ENCODE measurements at places on chromosomes 5 and 9.

DNA sequence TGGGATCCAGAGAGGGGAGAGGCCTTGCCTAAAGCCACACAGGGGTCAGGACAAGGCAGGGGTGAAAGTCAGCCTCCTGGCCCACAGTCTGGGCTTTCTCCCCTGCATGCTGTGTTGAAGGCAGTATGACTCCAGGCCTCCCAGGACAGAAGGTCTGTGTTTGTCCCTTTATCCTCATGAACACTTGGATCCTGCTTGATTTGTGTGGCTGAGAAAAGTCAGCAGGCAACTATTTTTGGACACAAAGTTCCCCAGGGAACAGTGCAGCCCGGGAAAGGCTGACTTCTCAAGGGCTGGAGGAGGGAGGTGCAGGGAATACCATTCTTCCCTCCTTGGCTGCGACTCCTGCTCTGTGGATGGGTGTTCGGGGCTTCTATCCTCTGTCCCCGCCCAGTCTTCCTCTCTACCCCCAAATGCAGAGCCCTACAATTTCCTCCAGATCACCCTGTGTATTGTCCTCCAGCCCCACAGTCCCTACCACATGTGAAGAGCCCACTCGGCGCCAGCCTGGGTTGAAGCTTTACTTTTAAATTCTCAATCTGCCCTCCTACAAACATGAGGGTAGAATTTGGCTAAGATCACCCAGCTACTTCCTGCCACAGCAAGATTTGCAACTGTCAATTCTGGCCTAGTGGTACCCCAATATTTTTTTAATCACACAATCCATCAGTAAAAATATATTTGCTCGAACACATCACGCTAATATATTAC lies 4.1 kb downstream of the AKNA start:
- DNase-seq = no peak

GRCh38 chr9:123894822-123895221 lies 35.1 kb downstream of the DENND1A start:
- no peak for DNase-seq

GRCh38 chr9:129121483-129121882 lies 10.3 kb downstream of the PTPA start:
- no peak for DNase-seq

GRCh38 chr5:139726248-139726647 lies 69.4 kb upstream of the PSD2 start:
- DNase-seq = no peak

- DNase-seq = no peak
Observed at GRCh38 chr9:108515856-108516255, 339.9 kb downstream of the ACTL7B start.

GRCh38 chr5:141664733-141665461 lies 13.7 kb upstream of the FCHSD1 start:
- peak; percentile 59 for DNase-seq

DNA sequence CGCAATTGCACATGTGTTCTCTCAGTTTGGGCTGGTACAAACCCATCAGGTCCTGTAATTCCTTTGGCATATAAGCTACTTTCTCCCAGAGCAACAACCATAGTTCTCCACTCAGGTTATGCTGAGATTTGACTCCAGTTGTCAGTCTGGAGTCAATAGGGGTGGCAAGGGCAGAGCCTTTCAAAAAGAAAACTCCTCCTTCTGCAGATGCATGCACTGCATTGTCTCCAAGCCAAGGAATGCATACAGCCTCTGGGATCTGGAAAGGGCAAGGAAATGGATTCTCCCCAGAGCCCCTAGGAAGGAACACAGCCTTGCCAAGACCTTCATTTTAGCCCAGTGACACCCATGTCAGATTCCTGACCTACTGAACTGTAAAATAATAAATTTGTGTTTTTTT lies 31.0 kb upstream of the GZMA start:
- no peak for DNase-seq

GRCh38 chr9:100408546-100409175 lies 18.3 kb upstream of the MSANTD3 start:
- no peak for DNase-seq

DNA sequence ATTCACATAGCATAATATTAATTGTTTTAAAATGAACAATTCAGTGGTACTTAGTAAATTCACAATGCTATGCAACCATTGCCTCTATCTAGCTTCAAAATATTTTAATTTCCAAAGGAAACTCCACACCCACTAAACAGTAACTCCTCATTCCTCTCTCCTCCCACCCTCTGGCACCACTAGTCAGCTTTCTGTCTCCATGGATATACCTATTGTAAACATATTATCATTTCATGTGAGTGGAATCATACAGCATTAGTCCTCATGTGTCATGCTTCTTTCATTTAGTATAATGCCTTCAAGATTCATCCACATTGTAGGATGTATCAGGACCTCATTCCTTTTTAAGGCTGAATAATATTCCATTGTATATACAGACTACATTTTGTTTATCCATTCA lies 48.6 kb downstream of the PHF2 start:
- no peak for DNase-seq

DNA sequence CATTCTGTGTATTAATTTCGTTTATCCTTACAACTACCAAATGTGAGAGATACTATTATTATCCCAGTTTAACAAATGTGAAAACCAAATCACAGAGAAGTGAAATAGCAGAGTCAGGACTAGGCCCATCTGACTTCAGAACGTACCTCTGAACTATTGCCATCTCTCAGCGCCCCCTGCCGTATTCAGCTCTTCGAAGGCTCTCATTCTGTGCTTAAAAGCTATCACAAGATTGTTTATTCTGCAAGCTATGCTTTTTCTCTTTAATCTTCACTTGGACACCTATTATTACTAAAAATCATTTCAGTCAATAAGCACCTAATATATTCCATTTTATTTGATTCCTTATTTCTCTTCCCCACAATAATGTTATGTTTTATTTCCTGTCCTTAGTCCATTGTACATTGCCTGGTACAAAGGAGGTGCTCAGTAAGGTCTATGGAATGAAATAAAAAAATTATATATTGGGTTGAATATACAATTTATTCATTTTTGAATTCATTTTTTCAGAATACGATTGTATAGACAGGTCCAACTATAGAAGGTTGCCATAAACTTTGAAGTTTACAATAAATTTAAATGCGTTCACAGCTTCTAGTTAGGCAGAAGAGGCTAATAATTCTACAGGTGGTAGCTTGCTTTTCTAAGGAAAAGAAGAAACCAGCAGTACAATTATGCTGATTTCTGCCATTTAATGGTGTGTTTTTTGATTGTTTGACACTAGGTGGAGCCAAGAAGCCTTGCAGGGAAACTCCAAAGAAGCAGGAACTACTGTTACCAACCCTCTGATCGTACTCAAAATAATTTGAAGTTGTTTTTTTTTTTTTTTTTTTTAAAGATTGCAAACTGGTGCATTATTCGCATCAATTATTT lies 202.2 kb upstream of the DMRTA1 start:
- DNase-seq = peak; percentile 78

DNA sequence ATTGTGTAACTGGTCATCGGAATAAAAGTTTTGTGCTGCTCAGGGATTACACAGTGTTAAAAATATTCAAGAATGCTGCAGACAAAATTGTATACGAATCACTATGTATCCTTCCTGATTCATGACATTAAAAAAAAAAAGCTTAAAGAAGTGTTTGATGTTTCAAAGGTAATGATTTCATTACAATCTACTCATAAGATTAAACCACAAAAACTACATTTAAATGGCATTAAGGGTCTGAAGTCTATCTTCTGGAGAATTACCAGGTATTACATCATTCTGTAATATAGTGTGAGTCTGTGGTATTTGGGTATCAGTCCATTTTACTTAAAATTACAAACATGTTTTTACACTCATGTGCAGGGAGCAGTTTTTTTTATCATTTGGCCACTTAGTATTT lies 324.4 kb downstream of the NDUFS4 start:
- no peak for DNase-seq

DNA sequence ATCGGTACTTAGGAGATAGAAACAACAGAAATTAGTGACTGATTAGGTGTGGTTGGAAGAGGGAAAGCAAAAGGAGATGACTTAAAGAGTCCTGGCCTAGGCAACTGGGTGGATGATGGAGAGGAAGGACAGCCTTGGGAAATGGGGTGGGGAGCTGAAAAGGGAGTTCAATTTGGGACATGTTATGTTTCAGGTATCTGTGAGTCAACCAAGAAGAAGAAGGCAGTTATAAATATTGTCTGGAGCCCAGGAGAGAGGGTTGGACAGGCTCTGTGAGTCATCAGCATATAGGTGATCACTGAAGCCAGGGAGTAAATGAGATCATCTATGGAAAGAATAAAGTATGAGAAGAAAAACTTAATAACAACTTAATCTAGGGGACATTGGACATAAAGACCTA lies 357.7 kb downstream of the NPR3 start:
- peak; percentile 53 for DNase-seq

DNA sequence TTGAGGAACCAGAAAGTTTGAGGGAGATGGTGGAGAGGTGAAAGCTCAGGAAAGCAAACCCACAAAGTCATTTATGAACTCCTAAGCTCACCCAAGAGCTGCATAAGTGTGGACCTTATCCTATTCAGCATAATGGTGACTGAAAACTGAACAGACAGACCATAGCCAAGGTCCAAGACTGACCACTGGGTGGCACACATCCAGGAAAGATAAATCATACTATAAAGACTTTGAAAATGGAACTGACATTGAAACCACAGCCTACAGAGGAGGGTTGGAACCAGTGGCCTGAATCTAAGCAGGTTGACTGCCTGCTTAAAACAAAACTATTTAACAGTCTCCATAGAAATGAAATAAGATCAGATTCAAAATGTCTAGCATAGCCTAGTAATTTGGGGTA lies 121.0 kb upstream of the RGS7BP start:
- DNase-seq = peak; percentile 47

GRCh38 chr9:121277518-121278295 lies 9.7 kb downstream of the GSN start:
- DNase-seq = peak; percentile 78

DNA sequence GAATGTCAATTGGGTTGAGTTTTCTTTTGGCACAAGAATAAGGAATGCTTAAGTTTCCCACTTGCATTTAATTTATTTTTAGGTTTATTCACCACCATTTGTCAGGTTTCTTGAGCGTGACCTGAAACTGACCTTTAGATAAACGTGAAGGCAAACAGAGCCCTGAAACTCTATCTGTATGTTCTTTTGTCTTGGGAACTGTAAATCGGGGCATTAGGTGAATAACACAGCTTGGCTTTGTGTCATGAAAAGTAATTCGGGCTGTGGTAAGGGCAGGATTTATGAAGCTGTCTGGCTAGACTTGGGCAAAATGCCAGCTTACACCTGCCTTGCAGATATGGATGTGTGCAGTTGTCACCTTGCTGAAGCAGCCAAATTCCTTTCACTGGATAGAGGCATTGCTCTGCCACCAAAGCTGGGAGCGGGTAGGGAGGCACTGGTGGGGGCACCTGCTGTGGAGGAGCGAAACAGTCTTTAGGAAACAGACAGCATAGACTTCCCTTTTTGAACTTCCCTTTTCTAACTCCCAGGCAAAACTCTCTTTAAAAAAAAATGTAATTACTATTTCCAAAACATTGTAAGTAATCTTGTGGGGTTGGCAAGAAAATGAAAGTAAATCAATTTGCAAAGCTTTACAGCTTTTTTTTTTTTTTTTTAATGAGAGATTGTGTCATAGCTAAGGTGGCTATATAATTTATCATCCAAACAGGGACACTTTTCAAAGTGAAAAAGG lies 545.2 kb downstream of the CSNK1G3 start:
- no peak for DNase-seq

DNA sequence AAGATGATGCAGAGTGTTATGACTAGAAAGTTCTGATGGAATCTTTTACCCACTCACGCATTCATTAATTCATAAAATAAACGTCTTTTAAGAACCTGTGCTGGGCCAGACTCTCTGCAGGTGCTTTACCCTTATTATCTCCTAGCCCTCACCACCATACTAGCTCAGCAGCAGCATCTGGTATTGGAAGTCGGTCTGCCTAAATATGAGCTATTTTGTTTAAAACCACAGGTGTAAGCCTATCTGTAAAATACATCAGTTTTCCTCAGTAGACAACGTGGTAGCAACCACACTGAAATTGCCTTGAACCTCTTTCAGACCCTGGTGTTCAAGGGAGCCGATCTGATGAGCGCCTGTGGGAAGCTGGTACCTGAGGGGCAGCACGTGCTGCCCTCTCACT lies 69.4 kb downstream of the PPIC start:
- no peak for DNase-seq

- DNase-seq = peak; percentile 47
Observed at GRCh38 chr9:13705918-13706317, 426.4 kb upstream of the MPDZ start.

DNA sequence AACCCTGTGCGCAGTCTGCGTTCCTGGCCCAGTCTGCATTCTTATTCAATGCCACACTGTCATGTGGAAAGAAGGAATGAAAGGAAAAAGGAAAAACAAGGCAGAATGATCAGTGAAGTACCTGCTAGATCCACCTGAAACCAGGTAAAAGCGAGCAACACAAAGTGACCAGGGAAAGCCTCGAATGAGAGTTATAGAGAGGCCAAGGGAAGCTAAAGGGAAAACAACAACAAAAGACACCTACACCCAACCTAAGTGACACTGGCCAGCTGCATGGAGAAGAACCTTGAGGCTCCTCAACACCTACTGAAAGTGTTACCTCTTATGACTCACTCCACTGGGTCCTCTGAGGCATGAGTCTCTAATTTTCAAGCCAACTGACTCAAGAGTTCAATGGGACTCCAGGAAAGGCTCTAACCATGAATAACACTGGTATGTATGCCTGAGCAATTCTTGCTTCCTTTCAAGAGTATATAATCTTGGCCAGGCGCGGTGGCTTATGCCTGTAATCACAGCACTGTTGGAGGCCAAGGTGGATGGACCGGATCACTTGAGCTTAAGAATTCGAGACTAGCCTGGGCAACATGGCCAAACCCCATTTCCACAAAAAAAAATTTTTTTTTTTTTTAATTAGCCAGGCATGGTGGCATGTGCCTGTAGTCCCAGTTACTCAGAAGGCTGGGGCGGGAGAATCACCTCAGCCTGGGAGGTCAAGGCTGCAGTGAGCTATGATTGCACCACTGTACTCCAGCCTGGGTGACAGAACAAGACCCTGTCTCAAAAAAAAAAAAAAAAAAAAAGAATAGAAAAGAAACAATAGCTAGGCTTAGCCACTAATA lies 29.0 kb downstream of the MTMR12 start:
- DNase-seq = peak; percentile 87

DNA sequence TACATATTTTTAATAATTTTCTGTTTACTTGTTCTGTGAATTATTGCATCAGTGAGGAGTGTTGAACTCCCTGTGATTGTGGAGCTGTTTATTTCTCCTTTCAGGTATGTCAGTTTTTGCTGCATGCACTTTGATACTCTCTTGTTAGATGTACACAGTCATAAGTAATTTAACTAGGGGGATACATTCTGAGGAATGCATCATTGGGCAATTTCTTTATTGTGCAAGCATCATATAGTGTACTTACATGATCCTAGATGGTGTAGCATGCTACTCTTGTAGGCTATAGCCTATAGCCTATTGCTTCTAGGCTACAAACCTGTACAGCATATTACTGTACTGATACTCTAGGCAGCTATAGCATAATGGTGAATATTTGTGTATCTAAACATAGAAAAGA lies 9.5 kb downstream of the DENND4C start:
- peak; percentile 56 for DNase-seq

DNA sequence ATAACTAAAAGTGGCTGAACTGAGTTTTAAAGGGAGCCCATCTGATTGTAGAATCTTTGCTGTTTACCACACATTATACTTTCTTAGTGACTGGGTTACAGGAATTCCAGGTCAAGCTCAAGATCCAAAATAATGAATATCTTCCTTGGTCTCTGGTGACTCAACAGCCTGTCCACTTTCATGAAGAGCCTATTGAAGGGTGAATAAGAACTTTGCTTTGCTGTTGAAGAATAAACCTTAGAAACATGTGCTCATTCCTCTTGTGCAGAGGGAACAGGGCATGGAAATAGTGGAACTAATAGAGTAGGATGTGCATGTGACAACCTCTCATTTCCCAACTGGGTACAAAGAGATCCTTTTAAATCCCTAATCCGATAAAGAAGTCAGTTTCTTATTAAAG lies 21.4 kb downstream of the ALDH1A1 start:
- peak; percentile 35 for DNase-seq
